ENCODE measurements at places on chromosomes 2 and 18. TPM values are rescaled to one million over a fixed set of nuclear protein-coding genes. Genes with fewer than 3 reads are reported as not detected.

GRCh38 chr2:134099273-134099672 lies 154.6 kb upstream of the MGAT5 start:
- no peak for DNase-seq

IFIH1 gene
- 32.1 TPM for total RNA-seq

TACR1 gene
- total RNA-seq, result not detected

- no peak for DNase-seq
These were observed 23.4 kb downstream of the BCL11A start for GRCh38 chr2:60529785-60530627.

DNA sequence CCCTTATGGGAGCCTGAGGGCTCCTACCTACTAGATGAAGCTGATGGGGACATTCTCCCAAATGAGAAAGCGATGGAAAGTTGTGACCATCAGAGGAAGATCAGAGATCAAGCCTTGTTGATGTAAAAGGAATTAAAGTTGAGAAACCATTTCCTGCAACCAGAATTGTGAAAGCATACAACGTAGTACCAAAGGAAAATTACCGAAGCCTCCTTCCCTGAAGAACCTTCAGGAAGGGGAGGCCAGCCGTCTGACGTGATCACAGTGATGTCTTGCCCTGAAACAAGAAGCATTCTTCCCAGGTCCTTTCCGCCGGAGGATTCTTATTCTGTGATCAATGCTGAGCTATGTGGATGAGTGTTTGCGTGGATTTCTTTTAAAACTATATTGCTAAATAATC lies 211.6 kb upstream of the TNP1 start:
- no peak for DNase-seq

DNA sequence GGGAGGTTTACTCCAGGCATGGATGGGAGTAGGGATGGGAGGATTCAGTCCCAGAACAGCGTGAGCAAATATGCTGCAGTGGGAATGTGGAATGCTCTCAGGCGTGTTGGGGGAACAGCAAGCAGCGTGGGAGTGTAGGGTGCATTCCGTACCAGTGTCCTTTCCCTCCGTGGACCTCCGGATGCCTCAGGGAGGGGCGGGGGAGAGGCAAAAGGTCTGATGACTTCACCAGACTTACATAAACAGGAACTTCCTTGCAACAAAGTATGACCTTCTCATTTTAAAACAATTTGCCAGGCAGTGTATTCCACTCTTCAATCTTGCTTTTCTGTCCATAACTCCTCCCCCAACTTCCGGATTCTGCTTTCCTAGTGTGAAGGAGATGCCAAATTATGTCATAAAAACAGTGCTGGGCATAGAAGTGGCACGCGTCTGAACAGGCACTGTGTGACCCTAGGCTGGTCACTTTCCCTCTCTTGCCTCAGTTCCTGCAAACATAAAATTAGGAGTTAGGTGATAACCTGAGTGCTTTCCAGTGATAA lies 36.9 kb downstream of the RPL37A start:
- no peak for DNase-seq

DNA sequence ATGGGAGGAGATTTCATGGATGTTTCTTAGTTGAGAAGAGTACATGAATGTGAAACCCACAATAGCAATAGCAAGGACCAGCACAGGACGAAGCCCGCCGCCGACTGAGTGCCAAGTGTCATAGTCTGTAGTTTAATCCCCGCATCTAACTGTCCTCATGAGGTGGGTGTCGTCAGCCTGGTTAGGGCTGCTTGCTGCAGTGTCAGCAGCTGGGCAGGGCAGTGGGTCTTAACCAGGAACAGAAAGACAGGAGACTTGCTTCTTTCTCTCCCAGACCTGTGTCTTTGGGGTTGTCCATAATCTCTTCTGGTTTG lies 146.6 kb downstream of the VAPA start:
- DNase-seq, result no peak

DNA sequence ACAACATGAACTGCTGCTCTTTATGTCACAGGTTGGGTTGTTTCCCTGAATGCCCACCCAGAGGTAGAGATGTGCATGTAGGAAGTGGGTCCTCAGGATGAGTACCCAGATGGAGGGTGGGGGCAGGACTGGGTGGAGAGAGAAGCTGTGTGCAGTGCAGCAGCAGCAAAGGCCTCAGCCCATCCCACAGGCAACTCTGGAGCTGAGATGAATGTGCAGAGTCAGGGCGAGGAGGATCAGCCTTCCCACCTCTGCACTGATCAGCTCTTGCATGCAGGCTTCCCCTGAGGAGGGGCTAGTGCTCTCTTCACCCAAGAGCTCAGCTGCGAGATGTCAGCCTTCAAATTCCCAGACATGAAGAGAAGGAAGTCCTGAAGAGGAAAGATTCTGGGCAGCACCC lies 326.2 kb upstream of the RAB6C start:
- DNase-seq, result no peak

DNA sequence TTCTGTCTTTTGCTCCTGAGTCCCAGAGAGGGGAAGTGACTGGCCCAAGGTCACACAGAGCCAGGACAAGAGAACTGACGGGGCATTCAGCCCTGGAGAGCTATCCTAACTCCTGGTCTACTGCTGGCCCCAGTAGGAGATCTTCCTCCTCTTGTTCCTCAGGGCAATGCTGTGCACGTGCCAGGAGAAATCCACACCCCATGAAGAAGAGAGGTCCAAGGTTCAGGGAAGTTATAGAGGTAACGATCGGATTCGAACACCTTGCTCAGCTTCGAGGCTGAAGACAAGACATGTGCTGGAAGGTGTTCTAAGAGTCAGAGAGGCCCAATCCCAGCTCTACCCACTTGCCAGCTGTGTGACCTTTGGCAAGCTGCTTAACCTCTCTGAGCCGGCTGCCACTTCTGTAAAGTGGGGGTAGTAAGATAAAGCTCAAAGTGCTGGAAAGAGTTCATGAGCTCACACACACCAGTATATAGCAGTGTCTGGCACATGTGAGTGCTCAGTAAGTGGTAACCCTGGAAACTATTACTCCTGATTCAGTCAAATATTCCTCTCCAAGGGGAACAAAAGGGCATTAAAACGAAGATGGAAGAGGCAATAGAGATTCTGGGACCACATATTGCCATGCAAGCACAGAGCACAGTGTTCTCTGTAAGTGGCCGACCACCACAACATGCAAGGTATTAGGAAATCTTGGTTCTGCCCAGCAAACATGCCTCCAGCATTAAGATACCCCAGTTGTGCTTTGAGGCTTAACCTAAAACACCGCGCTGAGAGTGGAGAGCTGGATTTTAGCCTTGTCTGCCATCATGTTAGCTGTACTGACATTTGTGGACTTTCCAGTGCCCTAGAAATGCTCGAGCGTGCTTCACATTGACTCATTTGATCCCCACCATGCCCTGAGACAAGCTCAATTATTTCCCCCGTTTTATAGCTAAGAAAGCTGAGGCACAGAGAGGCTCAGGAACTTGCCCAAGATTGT lies 25.6 kb downstream of the SERTAD2 start:
- DNase-seq, result no peak

- no peak for DNase-seq
These were observed 25.1 kb downstream of the CSRNP3 start for GRCh38 chr2:165494573-165494972.

GRCh38 chr2:180910831-180911665 lies 69.4 kb upstream of the UBE2E3 start:
- DNase-seq, result no peak

- DNase-seq, result no peak
These were observed 156.7 kb downstream of the CDCA7 start for GRCh38 chr2:173511357-173511756.

GRCh38 chr2:186641132-186641806 lies 51.4 kb downstream of the ITGAV start:
- DNase-seq, result no peak
